ENCODE measurements at places on chromosomes 16 and 17.
A peak's percentile ranks its signal among the peaks of the same experiment; 100 is the strongest.

GRCh38 chr16:21037736-21038135, 112.9 kb downstream of the DNAH3 start:
- no peak for DNase-seq

GRCh38 chr17:49963626-49964302, 5.2 kb upstream of the DLX4 start:
- no peak for DNase-seq

DNA sequence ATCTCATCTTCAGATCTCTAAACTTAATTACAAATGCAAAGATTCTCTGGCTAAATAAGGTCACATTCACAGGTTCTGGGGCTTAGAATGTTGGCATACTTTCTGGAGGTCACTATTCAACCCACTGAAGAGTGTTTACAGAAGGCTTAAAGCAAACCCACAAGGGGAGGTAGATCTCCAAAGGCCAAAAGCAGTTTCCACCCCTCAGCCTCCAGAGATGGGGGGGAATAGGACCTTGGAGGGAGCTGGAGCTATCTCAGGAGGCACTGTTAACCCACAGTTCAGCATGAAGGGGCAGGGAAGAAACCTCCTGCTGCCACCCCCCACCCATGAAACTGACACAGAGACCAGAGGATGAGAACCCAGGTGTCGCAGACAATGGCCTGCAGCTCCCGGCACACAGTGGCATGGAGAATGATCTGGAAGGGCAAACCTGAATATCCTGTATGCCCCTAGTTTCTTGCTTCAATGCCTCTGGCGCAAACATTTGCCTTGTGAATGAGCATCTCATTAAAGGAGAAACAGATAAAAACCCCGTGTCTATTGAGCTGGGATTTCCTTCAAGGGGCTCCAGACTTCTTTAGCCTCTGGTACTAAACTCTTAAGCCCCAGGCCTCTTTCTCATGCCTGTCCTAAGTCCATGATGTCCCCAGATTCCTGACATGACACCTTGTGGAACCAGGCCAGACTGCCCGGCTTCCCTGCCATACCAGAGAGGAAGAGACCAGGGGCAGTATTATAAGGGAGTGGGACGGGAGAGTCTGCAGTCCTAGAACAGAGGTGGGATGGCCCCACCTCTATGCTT, 103.1 kb upstream of the CDH5 start:
- DNase-seq = no peak

DNA sequence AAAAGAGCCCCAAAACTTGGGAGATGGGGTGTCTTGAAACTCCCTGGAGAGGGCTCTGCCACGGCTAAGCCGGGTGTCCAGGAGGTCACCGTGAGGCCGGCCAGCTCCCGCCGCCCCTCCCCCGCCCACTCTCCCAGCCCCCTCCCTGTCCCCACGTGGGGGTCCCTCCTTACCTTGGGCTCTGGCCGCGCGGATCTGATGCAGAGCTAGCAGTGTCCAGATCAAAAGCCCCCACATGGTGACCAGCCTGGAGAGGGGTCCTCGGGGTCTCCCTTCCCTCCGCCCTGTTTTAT, 447 bp downstream of the SDK2 start:
- DNase-seq = no peak

DNA sequence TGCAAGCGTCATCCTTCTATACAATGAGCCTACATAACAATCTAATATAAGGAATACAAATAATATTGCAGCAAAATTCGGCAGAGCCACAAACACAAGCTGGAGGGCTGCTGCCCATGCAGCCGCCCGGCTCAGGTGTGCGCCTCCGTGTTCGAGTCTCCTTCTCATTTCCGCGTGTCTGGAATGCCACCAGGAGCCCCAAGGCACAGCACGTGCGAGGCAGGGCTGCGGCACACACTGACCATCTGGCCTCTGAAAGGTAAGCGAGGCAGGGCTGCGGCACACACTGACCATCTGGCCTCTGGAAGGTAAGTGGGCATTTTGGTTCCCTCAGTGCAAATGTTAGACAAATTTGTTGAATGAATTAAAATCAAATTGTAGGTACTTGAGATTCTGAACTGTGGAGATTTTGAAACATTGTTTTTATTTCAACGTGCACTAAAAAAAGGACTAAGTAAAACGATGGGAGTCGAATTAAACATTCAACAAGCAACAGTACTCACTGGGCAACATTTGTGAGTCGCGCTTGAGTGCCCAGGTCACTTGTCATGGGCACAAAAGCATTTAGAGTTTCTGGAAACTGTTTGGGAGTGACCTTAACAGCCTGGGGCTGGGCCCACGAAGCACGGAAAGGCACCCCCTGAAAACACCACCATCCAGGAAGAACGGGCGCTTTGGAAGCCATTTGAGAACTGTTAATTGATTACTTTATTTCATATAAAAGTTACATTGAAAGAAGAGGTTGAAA, 37.4 kb downstream of the ZDHHC7 start:
- no peak for DNase-seq

DNA sequence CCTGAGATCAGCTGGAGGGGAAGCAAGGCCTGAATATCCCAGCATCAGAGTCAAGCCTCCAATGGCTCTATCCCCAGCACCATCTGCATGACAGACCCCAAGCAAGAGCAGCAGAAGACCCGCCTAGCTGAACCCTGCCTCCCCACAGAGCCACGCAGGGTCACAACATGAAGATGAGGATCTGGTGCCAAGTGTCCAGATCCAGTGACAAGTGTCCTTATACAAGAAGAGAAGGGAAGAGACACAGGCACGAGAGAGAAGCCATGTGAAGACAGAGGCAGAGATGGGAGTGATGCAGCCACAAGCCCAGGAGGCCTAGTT, 28.9 kb downstream of the TNFRSF13B start:
- no peak for DNase-seq

DNA sequence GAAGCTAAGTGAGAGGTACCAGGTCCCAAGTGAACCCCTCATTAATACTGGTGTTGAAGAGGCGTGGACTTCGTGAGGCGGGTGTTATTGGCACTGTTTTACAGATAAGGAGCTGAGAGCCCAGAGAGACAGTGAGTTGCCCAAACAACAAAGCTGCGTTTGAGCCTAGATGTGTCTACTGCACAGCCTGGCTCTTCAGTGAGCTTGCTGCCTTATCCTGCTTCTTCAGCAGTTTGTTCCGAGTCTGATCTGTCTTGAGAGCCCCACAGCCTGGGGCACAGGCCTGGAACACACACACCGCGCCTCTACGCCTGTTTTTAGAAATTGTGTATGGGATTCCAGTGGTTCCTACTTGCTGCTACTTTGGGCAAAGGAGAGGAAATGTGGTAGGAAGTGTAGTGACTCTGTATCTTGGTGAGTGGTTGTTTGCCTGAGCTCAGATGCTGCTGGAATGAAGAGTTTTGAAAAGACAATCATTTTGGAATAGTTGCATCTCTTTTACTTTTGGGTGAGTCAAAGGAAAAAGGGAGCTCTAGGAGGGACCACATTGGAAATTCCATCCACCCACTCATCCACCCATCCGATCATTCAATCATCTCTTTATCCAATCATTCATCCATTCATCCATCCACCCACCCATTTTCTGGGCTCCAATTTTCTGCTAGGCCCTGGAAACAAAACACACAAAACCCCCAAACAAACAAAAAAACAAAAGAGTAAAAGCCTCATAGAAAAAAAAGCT, 22.3 kb upstream of the PLCG2 start:
- DNase-seq = no peak

DNA sequence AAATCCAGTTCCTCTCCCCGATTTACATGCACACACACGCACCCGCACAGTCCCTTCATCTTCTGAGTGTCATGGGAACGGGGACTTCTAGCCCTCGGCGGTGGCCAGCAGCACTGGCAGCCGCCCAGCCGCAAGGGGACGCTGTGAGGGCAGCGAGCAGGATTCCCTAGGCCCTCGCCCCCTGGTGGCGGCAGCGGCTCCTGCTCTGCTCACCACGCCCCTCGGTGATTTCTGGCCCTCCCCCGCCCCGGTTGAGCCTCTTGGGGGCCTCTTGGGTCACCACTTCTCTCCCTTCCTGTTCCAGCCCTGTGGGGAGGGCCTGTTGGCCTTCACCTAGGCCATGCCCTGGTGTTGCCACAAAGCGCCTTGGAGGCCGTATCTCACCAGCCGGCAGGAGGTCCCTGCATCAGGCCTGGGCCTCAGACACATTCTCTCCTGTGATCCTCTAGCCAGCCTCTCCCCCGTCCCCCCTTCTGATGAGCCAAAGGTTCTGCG, 75.2 kb upstream of the KSR1 start:
- peak; percentile 47 for DNase-seq

- no peak for DNase-seq
Observed at GRCh38 chr16:17277981-17278381, 192.8 kb downstream of the XYLT1 start.

DNA sequence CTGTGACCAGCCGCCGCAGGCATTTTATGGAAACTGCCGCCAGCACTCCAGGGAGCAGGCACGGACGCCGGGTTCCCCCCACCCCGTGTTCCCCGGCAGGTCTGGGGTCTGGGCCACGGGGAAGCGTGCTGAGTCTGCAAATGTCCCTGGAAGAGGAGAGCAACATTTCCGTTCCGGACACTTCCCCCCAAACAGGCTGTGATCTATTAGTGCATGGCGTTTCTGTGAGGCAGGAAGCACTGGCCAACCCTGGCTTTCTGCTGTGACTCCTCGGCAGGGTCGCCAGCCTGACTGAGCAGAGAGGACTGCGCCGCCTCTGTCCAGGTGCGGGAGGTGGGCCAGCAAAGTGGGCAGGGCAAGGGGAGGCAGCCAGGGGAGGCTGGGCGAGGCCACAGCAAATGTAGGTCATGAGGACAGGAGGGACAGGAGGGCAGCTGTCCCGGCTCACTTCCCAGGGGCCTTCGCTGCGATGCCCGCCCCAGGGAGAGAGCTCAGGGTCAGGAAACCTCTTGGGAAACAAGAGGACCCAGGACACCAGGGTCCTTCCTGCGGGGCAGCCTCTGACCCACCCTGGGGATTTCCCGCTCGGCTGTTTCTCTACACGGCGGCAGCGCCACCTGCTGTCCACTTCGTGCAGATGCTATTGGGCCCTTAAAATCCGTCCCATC, 9.5 kb downstream of the FOXF1 start:
- peak; percentile 2 for DNase-seq

GRCh38 chr17:61280338-61280737, 119.3 kb upstream of the TBX2 start:
- no peak for DNase-seq

DNA sequence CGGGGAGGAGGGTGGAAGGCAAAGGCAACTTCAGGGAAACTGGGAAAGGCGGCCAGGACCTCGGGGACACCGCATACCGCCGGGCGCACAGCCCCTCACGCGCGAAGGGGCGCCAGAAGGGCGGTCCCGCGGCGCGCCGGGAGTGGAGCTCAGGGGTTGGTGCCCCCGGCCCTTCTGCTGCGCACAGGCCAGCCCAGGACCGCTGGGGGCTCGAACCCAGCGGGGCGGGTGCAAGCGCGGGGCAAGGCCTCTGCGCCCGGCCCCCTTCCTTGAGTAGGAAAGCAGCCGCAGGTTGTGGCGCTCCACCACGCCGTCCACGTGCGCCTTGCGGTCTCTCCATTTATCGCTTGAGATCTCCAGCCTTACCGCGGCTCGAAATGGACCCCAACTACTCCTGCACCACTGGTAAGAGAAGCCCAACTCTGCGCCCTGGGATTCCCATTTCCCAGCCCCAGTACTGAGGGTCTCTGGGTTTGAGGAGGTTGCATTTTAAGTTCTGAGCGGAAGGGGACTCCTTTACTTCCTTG, 3.0 kb upstream of the MT1A start:
- no peak for DNase-seq

GRCh38 chr17:73430165-73430680, 118.4 kb upstream of the CDC42EP4 start:
- peak; percentile 62 for DNase-seq

DNA sequence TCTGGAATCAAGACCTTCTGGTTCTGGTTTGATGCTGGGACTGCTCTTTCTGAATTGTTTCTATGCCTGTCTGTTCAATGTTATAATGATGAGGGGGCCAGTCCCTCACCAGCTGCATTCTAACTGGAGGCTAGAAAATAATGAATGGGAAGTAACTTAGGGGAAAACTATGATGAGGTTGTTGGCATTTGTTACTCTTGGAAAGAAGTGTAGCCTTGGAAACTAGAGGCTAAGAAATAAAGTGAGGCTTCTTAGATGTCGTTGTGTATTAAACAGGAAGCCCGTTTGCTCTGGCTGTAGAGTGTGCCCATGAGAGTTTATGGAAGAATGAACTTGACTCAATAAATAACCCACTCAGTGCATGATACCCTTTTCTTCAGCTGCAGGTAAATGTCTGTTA, 140.8 kb downstream of the PRKCA start:
- DNase-seq = no peak

DNA sequence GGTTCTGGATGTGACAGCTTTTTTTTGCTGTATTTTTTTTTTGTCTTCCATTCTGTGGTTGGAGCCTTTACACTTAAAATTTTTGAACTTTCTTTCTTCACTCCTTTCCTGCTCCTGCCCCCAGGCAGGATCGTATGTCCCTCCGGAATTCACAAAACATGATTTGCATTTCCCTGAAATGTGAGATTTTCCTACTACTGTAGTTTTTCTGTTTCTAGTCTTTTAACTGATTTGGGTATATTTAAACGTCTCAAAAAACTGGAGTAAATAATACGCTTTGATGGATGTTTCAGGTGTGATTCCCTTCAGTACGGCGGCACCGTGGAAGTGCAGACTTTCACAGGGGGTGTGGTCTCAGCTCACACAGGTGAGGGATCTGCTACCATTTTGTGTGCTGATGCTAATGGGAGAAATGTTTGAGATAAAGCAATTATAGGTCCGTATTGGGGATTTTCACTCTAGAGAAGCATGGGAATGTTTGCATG, 686 bp downstream of the SRCAP start:
- no peak for DNase-seq

DNA sequence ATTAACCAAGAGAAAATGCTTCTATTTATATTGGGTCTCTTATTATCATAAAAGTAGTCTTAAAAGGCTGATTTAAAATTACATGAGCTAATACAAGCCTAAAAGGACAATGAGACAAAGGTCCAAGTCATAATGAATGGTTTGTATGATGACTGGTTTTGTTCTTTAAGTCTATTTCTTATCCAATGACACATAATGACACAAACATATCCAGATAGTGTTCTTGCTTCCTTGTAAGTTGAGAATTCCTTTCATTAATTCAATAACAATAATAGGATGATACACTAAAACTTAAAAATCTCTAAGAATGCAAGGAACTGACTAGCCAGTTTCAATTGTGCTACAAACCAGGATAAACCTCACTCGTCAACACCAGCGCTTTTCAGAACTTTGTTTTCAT, 244.1 kb downstream of the CEP112 start:
- DNase-seq = no peak

- no peak for DNase-seq
Observed at GRCh38 chr17:45314741-45315647, 1.8 kb downstream of the MAP3K14 start.

GRCh38 chr17:65600518-65600917, 39.1 kb upstream of the AXIN2 start:
- DNase-seq = no peak

GRCh38 chr17:78940258-78940657, 15.1 kb upstream of the TIMP2 start:
- DNase-seq = no peak

GRCh38 chr17:63988741-63989621, 9.2 kb upstream of the PRR29 start:
- no peak for DNase-seq
